Activated T-cell treated with anti-CD3 and anti-CD28 coated beads, Interleukin-2, amount 50 U/mL, for 4 hours (primary cell): ENCODE measurements at places on chromosomes 3 and 15. TPM values are rescaled to one million over a fixed set of nuclear protein-coding genes. Genes with fewer than 3 reads are reported as not detected.

- DNase-seq: no peak
These were observed 19.7 kb downstream of the CORO2B start for GRCh38 chr15:68598171-68599152.

GRCh38 chr3:59257506-59257905, 207.7 kb upstream of the CFAP20DC start:
- no peak for DNase-seq

GRCh38 chr15:84810073-84810840, 6.9 kb upstream of the ALPK3 start:
- no peak for DNase-seq

GOLGA6D gene
- total RNA-seq: not detected

LDHAL6B gene
- not detected for total RNA-seq
